ENCODE measurements at places on chromosomes 5 and 9.

DNA sequence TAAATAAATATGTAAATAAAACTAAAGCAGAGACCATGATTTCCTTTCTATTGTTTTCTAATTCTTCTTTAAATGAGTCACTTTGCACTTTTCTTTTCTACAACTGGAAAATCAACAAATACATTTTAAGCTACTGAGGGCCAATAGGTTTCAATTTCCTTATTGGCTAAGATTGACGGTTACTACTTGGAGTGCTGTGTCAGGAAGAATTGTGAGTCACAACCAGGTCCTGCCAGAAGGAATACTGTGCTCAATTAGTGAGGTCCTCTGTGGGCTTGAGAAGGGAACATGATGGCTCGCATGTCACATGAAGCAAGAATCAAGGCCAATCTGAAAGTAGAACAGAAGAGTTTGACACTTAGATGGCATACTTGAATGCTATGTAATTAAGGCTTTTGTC, 110.8 kb downstream of the HMHB1 start:
- no peak for DNase-seq

DNA sequence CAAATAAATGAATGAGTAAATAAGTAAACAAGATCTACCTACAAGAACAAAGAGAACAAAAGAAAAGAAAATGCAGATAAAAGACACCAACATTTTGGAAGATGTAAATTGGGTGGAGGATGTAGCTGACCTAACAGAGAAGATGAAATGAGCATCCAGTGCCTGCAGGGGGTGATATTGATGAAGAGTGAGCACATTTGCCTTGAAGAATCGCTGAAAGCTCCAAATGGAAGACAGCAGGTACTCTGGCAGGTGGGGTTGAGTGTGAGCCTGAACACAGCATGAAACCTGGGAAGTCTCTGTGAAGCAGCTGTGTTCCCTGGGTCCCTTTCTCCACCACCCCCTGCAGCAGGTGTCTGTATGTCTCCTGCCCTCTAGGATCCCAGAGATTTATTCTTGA, 125.6 kb downstream of the NXNL2 start:
- no peak for DNase-seq

DNA sequence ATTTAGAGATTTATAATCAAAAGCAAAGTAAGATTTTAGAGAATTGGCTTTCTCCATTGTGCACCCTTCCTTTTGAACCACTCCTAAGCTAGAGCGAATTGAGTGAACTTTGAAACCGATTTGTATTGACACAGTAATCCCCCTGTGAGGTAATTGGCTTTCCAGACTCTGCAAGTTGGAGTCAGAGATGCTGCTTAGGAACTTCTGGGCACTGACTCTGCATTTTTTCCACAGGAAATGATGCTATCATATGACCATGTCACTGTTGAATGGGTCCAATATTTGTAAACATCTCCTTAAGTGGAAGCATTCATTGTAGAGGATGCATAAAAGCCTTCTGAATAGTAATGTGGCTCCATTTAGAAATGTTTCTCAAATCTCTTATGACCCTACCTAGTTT, 394.4 kb upstream of the ZNF608 start:
- DNase-seq = no peak

- no peak for DNase-seq
Measured at GRCh38 chr5:149938279-149938678, 6.3 kb downstream of the PDE6A start.

GRCh38 chr9:83932851-83933250, 11.6 kb upstream of the KIF27 start:
- DNase-seq = no peak

GRCh38 chr5:17089690-17090089, 127.7 kb upstream of the BASP1 start:
- DNase-seq = no peak

- DNase-seq = no peak
Measured at GRCh38 chr5:65455064-65455463, 26.7 kb downstream of the ADAMTS6 start.

GRCh38 chr9:27247756-27248155, 49.2 kb downstream of the EQTN start:
- DNase-seq = no peak

DNA sequence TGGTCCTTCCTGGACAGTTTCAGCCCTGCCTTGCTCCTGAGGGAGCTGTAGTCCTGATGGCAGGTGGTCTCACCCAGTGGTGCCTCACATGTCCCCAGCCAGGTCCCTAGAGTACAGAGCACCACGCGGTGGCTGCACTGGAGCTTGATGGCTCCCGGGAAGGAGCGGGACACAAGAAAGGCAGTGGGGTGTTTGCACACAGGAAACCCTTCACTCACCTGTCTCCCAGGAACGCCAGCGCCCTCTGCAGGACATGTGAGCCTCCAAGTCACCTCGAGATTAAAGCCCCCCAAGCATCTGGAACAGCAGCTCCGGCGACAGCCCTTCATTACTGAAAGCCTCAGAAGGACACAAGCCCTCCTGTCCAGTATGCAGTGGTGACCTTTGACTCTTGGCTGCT, 19.9 kb upstream of the TMEM250 start:
- peak; percentile 77 for DNase-seq

DNA sequence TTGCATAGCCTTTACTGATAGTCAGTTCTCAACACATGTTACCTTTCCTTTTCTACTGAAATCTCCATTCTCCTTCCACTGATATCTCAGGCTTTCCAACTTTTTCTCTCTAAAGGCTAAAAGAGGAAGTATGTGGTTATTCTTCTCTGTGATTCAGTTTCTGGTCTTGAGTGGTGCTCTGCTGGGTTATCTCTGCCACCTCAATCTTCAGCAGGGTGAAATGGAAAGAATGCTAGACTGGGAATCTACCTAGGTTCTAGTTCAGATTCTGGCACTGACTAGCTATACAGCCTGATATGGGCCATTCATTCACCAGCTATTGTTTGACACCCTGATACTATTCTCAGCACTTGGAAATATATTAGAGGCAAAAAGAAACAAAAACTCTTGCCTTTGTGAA, 124.9 kb upstream of the GRIA1 start:
- DNase-seq = no peak

GRCh38 chr9:131875828-131876485, 136.1 kb upstream of the RAPGEF1 start:
- DNase-seq = peak; percentile 44

GRCh38 chr9:35618854-35619799, 914 bp upstream of the CD72 start:
- no peak for DNase-seq

GRCh38 chr5:132883261-132883834, 9.9 kb downstream of the LEAP2 start:
- no peak for DNase-seq

DNA sequence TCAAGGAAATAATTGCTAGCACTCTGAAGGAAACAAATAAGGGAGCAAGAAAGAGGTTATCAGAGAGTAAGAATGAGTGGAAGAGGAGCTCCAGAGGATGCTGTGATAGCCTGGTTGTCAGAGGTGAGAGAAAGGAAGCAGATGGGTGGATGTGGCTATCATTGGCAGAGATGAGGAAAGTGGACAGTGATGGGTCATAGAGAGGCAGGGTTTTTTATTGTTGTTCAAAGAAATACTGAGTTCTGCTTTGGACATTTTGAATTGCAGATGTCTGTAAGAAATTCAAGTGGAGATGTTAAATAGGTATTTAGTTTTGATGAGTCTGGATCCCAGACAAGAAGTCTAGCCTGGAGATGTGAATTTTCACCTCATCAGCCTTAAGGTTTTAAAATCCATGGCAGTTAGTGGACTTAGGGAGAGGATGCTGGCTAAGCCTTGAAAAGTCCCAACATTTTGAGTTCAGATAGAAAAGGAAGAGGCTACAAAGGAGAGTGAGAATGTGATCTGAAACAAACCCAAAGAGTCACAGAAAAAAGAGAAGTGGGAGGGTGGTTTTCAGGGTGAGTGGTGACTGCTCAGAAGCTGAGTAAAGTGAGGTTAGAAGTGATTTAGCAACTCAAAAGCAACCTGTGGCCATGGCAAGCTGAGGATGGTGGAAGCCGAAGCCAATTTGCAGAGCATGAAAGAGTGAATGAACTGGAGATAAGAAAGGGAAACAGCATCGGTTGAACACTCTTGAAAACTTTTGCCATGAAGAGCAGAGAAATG, 50.4 kb downstream of the PPIC start:
- DNase-seq = no peak

GRCh38 chr5:119878712-119879111, 249.4 kb downstream of the FAM170A start:
- no peak for DNase-seq

DNA sequence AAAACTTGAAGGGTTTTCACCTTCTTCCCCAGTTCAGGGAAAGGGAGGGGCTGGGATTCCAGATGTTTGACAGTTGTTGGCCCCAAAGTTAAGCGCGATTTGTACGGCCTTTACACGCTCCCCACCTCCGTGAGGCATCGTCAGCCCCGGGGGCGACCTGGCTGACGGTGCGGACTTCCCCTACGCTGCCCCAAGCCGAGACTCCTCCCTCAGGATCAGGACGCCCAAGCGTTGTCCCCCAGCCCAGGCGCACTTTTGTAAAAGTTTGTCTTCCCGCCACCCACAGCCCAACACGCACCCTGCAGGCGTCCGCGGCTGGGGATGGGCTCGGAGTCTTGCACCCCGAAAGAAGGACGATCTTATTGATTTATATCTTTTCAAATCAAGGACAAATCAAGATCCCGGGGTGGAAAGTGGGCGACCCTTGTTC, 713 bp downstream of the MOB3B start:
- peak; percentile 79 for DNase-seq

DNA sequence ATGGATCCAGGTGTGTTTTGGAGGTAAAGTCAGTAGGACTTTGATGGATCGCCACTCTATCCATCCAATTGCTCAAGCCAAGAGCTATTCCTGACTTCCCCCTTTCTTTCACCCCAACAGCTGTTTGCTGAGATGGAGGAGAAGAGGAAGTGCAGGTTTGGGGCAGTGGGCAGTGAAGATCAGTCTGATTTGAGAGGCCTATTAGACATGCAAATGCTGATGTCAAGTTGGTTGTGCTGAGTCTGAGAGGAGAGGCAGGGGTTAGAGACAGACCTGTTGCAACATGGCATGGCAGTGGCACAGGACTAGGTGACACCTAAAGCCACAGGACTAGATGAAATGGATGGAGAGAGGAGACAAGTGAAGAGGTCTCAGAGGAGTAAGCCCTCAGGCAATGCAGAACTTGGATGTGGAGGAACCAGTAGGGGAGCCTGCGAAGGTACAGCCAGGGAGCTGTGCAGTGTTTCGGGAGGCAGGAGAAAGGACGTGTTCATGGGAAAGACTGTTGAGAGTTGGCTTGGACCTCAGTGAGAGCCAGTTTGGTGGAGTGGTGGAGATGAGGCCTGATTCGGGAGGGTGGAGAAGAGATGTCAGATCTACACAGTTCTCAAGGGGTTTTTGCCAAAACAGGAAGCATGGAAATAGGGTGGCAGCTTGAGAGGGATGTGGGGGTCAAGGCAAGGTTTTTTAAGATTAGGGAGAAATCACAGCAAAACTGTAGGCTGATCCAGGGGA, 175.0 kb downstream of the MACROH2A1 start:
- DNase-seq = peak; percentile 13

DNA sequence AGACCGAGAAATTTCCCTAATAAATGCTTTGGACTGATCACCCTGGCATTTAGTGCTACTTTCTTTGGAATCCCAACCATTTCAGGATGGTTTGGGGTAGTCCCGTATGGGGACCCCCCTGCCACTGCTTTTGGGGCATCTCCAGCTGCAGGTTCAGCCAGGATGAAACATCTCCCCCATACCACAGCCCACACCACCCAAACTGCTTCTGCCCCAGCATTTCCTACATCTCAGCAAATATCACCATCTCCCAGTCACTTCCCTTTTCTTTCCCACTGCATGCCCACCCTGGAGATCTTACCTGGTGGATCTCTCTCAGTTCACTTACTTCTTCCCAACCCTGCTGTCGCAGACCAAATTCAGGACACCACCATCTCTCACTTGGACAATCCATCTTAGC, 4.8 kb upstream of the P4HA2 start:
- DNase-seq = no peak

DNA sequence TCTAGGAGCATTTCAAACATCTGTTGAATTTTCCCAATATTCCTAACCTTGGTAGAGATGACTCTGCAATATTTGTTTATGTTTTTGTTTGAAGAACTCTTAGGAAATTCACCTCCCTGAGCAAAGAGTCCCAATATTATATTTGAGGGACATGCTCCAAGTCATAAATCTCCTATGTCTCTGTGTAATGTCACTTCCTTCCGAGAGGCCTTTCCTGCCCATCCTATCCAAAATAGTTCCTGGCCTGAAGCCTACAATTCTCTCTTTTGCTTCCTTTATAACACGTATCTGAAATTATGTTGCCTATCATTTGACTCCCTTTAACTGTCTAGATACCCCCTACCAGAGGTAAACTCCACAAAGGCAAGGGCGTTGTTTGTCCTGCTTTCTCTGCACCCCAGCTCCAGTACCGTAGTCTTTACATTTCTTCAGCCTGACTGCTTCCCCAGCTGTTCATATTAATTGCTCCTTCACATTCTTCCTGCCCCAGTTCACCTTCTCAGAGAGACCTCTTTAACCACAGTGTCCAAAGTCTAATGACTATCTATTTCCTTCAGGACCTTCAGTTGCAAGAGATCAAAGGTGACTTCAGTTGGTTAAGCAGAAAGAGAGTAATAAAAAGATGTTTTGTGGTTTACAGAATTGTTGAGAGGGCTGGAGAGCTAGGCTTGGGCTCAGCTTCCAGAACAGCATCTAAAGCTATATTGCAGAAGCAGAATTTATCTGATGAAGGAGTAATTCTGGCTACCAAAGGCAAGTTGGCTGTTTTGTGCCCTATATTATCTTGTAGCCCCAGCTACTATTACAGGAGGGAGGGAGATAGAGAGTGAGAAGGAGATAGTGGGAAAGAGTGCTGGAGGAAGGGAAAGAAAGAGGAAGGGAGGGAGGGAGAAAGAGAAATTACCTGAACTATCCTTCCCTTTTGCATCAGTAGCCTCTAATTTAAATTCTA, 109.3 kb upstream of the TMEM161B start:
- DNase-seq = no peak

- no peak for DNase-seq
Measured at GRCh38 chr5:154312576-154312975, 122.0 kb downstream of the GALNT10 start.

DNA sequence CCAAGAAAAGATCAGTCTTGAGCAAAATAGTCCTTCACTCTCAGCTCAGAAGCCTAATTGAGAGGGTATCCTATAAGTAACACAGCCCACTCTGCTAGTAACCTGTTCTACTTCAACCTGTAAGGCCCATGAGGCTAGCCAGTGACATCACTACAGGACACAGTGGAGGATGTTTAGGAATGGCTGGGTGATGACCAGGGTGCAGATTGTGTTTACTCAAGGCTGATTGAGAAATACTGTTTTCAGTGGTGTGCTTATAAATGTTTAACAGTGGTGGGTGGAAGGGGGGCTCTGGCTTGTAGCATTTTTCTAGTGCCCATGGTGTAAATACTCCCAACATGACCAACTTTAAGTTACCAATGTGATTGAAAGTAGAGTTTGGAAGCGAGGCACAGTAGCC, 159.8 kb upstream of the CCDC152 start:
- DNase-seq = no peak

DNA sequence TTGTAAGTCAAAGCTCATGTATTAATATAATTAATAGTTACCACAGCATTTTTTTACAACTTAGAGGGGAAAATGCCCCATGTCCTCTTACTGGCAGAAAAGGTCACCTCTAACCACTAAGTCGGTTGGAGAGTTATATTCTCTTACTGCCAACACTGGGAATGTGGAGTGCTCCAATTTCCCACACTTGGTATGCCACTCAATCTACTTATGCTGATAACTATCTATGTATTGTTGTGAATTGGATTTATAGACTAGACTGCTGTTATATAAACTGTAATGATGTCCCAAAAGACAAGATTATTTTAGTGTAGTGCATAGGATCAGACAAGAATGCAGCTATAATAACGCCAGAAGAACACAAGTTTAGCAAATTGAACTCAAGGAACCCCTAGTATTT, 2385.2 kb upstream of the C9orf72 start:
- DNase-seq = no peak

- DNase-seq = no peak
Measured at GRCh38 chr5:15837551-15838289, 337.7 kb downstream of the FBXL7 start.
